ENCODE measurements at places on chromosomes 2 and 18.

- DNase-seq, result peak; percentile 21
These were observed 3.5 kb downstream of the CNDP2 start for GRCh38 chr18:74499633-74500032.

DNA sequence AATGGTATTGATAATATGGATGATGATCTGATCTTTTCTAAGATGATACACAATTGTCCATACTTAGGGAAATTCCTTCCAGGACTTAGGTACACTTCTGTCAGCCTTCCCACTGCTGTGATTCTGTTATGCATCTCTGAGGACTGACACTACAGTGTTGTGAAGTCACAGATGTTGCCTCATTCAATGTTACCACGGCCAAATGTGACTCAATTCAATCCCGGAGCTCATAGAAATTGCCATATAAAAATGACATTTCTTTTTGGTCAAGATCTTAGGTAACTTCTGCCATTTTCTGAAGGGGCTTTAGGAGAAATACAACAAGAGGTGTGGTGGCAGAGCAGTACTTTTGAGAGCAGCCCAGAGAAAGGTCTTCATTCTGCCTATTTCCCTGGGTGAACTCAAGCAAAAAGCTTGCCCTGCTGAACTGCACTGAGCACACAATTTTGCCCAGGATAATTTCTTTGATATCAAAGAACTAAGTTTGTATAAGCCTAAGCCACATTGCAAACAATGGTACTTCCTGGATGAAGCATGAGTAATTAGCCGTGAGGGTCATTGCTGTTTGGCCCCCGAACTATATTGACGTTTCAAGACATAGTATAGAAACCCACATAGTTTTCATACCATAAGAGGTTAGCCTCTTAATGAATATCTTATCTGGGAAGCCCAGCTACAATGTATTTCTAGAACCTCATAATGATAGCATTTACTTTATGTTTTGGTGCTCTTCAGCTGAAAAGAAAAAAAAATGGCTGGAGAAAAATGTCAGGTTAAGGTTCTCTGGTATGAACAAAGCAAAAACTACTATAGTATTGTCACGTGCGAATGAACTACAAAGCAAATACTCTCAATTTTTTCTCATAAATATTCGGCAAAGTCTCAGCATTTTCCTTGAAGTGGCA, 437.4 kb downstream of the MEIS1 start:
- DNase-seq, result no peak

- DNase-seq, result no peak
These were observed 40.9 kb upstream of the GPC1 start for GRCh38 chr2:240394549-240394948.

GRCh38 chr18:72161691-72162090, 382.5 kb downstream of the CBLN2 start:
- no peak for DNase-seq

DNA sequence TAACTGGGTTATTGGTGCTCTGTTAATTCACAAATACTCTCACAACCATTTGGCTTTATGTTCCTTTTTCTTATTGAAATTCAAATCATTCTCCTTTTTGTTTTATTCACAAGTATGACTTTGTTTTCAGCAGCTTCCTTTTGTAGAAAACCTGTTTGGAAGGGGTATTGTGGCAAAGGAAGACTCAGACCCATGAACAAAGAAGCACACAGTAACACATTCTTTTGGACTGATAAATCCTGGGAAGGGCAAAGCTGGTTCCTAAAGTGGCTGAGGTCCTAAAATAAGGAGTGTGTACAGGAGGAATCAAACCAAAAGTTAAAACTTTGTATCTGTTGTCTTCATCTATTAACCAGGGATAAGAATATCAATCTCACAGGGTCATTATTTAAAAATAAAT, 374.7 kb upstream of the FIGN start:
- no peak for DNase-seq

GRCh38 chr18:43079422-43079821, 36.1 kb downstream of the RIT2 start:
- no peak for DNase-seq

DNA sequence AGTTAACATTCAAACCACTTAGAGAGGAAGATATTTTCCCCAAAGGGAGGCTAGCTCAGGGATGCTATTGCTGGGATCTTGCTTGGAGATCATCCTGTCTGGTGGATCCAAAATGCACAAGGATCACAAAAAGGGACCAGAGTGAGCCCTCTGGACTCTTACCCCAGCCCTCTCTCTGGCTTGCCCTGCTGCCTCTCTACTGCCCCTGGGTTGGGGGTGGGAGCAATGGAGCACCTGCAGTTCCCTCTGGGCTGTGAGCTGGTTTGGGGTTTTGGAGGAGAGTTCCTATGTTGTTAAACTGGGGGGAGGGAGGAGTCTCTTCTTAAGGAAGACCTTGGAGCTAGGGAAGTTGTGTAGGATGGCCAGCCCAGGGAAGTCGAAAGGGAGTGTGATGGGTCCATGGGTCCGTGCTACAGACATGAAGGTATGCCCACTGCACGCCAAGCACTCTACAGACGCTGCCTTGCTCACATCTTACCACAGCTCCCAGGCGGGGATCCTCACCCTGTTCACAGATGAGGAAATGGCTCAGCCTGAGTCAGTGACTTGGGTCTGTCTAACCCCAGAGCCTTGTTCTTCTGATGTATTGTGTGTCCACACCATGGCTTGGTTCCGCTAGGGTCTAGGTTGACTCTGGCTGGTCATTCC, 3.8 kb downstream of the LBH start:
- peak; percentile 51 for DNase-seq

All from activated CD8-positive, alpha-beta memory T cell treated with anti-CD3 and anti-CD28 coated beads for 4 hours (primary cell).